ENCODE measurements at places on chromosomes 2 and 18.

GRCh38 chr2:177939211-177939610 is 133.4 kb downstream of the PDE11A start:
- no peak for DNase-seq

DNA sequence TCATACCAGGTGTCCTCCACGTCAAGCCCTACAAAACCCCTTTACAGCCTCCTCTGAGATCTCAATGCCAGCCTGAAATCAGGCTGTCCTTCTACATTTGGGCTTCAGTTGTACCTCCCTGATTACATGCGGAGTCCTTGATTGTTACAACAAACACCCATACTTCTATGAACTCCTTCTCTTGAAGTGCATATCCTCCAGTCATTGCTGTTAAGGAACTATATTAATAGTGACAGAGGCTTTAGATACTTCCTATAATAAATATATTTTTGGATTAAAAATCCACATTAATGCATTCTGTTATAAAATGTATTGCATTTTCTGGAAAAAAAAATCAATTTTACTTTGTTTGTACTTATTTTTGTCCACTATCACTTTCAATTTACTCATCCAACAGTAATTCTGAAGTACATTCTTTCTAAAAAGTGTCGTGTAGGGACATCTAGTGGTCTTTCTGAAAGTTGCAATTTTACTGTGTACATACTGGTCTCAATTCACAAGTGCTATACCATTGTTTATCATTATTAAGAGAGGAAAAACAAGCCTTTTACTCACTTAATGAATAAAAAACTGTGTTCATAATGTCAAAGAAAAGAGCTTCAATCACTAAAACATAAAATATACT is 316.4 kb downstream of the DSEL start:
- DNase-seq = no peak

GRCh38 chr2:75792146-75792545 is 81.4 kb upstream of the GCFC2 start:
- DNase-seq = no peak

GRCh38 chr2:211835695-211836094 is 702.9 kb downstream of the ERBB4 start:
- DNase-seq = no peak

- no peak for DNase-seq
Observed at GRCh38 chr18:76844742-76845477, 22.6 kb downstream of the ZNF236 start.

DNA sequence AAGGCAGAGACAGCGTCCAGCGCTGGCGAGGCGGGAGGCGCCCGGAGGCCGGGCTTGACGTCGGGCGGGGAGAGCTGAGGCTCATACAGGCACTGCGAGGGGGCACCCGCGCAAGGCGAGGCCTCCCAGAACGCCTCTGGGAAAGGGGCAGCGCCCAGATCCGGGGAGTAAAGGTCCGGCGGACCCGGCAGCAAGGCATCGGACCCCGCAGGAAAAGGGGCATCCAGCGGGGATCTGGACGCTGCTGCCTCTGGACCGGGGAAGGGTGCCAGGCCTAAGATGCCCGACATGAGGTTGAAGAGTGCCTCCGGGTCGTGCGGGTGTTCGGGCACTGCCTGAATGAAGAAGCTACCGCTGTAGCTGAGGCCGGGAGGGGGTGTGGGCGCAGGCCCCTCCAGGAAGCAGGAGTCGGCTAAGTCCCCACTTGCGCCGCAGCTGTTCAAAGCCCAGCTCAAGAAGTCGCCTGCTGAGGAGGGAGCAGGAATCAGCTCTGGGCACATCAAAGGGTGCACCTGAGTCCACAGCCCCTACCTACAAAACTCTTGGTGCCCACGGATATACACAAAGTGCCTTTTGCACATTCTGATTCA is 937 bp downstream of the EGR4 start:
- DNase-seq = no peak

GRCh38 chr2:231415029-231415428 is 19.5 kb downstream of the B3GNT7 start:
- no peak for DNase-seq

DNA sequence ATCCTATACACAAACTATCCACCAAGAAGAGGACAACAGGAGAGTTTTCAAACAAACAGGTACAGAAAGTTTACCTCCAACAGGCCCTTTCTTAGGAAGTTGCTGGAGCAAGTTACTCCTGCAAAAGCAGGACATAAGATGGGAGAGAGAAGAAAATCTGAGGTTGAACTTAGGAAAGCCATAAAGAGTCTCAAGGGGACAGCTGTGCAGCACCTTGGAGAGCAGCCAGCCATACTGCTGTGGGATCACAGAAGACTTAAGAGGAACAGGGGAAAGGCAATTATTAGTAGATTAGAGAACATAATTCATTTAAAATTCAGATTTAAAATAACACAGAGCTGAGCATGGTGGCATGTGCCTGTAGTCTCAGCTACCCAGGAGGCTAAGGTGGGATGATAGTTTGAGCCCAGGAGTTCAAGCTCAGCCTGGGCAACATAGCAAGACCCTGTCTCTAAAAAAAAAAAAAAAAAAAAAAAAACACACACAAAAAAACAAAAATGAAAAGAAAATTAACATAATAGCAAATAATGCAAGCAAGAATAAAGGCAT is 148.1 kb upstream of the SIX3 start:
- DNase-seq = no peak

- no peak for DNase-seq
Observed at GRCh38 chr2:196166876-196167275, 4.5 kb downstream of the STK17B start.

GRCh38 chr2:163175294-163175693 is 336.7 kb upstream of the KCNH7 start:
- DNase-seq = no peak

DNA sequence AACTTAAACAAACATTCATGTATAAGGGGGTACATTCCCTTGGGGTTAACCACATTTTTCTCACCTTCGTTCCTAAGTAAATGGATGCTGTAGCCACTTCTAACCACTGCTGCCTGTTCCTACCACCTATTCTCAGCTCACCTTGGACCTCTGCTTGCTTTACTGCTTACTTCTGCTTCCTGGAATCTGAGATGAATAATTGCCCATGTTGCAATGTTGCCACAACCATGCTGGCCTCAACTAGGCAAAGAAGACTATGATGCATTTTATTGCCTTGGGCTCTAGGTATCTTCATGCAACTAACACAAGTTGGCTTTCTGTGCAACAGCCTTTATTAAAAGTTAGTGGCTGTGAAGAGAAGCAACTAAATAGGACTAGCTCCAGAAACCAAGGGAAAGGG is 106.3 kb upstream of the TCF4 start:
- DNase-seq = no peak
